Stimulated activated CD4-positive, alpha-beta T cell treated with anti-CD3 and anti-CD28 coated beads, Interleukin-4, amount 100 ng/mL, for 4 hours (primary cell): ENCODE measurements at places on chromosomes 2 and 18.
A peak's percentile ranks its signal among the peaks of the same experiment; 100 is the strongest.

DNA sequence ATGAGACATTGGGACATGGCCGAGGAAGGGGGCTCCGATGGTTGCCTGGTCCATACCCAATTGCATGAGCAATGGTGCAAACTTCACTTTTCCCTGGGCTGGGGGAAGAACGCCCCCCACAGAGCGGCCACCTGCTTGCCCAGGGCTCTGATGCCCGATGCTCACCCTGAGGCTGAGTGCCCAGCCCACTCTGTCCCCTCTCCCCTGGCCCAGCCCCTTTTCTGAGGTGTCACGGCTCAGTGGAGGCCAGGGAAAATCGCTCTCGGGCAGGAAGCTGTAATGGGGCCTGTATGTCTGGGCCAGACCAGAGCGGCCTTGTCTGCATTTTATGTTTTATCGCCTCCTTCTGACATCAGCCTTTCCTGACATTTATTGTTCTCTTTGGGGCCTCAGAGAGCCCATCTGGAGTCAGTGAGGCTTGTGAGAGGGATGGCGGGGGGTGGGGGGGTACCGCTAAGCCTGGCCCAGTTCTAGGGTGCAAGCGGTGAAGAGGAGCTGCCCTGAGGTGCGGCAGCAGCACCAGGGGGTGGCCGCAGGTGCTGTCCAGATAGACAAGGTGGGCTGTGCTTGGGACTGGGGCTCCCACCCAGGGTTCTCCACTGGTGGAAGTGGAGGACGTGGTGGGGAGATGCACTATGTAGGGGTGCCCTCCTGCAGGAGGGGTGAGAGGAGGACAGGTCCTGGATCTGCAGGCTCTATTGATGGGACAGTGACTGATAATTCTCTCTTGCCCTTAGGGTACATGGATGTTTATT lies 46.2 kb downstream of the INHBB start:
- DNase-seq = no peak

DNA sequence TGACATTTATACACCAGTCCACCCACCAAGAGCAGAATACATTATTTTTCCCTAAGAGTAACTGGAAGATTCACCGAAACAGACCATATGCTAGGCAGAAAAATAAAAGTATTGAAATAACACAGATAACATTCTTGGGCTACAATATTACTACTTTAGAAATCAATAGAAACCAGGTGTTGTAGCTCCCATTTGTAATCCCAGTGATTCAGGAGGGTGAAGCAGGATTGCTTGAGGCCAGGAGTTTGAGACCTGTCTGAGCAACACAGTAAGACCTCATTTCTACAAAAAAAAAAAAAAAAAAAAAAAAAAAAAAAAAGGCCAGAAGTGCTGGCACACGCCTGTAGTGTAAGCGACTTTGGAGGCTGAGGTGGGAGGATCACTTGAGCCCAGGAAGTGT lies 9.6 kb downstream of the ICA1L start:
- no peak for DNase-seq

GRCh38 chr2:146228466-146229058 lies 1616.3 kb upstream of the ACVR2A start:
- DNase-seq = no peak

GRCh38 chr2:132915812-132916549 lies 246.0 kb upstream of the LYPD1 start:
- no peak for DNase-seq

GRCh38 chr2:233408366-233409285 lies 54.3 kb downstream of the DGKD start:
- no peak for DNase-seq

DNA sequence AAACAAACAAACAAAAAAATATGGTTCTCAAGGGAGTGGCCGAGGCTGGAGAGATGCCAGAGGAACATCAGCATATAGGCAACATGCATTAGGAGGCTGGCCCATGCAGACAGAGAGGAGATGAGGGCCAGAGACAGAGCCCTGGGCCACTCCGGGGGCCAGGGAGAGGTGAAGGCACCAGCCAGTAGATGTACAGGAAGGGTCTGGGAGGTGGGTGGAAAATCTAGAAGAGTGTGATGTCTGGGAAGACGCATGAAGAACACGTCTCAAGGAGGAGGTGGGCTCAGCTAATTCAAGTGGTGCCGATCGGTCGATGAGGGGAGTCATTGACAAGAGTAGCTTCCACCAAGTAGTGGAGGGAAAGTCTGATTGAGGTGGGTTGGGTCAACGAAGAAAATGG lies 79.9 kb downstream of the ZCCHC2 start:
- DNase-seq = no peak

- no peak for DNase-seq
These were observed 12.4 kb downstream of the IGFBP2 start for GRCh38 chr2:216645636-216645950.

- no peak for DNase-seq
These were observed 22.9 kb upstream of the CUL3 start for GRCh38 chr2:224608104-224608503.

DNA sequence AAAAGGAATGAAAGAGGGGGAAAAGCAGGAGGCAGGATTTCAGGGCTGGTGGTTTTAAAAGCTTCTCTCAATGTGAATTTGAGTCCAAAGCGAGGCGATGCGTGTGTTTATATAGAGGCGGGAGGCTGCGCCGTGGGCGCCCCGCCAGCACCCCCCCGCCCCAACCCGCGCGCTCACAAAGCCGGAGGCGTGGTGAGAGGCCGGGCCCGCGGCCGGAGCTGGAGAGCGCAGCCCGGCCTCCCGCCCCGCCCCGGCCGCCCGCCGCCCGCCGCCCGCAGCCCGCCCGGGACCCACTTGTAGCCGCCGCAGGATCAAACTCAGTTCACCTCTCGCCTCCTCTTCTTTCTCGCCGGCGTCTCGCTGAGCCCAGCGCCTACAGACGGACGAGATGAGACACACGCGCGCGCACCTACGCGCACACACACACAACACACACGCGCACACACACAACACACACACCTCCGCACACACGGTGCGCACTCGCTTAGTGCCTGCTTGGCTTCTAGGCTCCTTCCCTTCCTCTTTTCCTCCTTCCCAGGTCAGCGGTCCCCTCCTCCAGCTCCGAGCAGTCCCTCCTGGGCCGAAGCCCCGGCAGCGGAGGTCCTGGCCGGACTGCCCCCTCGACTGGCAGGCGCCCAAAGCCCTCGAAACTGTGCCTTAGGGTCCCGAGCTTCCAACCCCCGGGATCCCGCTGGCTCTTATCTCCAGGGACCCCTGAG lies 1.3 kb upstream of the CYP26B1 start:
- DNase-seq = no peak

DNA sequence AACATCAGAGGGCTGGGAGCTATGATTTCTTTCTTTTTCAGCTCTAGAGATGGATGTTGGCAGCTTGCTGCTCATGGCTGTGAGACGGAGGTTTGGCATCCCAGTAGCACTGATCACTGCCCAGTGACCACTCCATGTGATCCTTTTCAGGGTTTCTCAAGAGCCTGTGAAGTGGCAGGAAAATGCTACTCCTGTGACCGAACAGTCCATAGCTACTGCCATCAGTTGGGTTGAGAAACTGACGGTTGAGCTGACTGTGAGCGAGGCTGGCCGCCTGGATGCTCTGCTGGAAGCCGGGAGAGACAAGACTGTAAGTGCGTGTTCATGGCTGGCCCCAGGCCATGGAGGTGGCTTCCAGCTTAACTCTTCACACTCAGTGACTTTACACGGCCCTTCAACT lies 34.2 kb downstream of the VWA3B start:
- no peak for DNase-seq

GRCh38 chr2:237892984-237893595 lies 33.7 kb downstream of the RAMP1 start:
- no peak for DNase-seq

GRCh38 chr2:240503375-240503774 lies 54.4 kb downstream of the ANKMY1 start:
- DNase-seq = no peak

DNA sequence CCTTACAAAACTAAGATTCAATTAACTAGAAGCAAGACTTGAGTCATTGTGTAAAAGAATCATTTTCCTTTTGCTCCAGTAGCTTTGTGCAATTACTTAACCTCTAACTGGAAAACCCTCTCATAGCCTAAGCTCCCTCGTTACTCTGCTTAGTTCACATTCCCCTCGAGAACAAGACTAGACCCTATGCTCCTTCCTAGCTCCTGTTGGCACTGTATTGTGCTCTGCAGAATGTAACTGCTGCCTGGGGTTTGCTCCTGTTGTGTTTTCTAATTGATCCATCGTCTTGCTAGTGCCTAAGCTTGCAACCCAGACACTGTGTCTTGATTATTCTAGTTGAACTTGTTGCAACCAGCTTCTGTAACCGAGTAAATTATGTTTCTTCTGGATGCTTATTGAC lies 347.0 kb downstream of the ZNF804A start:
- no peak for DNase-seq

DNA sequence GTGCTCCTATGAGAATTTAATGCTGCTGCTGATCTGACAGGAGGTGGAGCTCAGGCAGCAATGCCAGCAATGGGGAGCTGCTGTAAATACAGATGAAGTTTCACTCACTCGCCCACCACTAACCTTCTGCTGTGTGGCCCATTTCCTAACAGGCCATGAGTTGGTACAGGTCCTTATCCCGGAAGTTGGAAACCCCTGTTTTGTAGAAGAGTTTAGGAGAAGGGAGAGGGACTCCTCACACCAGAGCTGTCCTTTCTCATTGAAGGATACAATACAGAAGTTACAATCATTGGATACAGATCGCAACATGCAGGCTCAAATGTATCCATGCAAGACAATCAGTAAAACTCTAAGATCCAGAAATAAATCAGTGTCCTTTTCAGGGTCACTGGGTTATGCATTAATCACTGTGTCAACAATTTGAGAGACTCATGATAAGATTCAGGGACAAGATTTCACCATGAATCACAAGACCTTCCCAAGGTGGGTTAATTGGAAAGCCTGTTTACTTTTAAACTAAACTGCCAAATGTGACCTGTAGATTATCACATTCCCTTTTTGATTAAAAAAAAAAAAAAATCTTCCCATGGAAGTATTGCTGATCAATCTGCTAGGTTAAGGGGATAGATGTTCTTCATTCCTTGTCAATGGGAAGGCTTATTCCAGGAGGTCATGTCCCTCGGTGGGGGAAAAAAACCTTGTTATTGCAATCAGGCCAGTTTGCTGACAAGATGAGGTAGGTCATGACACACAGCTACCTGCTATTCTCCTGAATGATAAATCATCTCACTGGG lies 97.2 kb downstream of the SP100 start:
- DNase-seq = no peak

GRCh38 chr2:86323273-86324021 lies 14.0 kb downstream of the REEP1 start:
- no peak for DNase-seq

GRCh38 chr2:1366546-1367134 lies 46.6 kb upstream of the TPO start:
- peak; percentile 43 for DNase-seq

- no peak for DNase-seq
These were observed 158.0 kb downstream of the CSRNP3 start for GRCh38 chr2:165627470-165627869.

GRCh38 chr18:77906103-77906892 lies 656.6 kb downstream of the GALR1 start:
- DNase-seq = no peak

GRCh38 chr18:2618009-2618408 lies 37.5 kb upstream of the SMCHD1 start:
- DNase-seq = no peak

DNA sequence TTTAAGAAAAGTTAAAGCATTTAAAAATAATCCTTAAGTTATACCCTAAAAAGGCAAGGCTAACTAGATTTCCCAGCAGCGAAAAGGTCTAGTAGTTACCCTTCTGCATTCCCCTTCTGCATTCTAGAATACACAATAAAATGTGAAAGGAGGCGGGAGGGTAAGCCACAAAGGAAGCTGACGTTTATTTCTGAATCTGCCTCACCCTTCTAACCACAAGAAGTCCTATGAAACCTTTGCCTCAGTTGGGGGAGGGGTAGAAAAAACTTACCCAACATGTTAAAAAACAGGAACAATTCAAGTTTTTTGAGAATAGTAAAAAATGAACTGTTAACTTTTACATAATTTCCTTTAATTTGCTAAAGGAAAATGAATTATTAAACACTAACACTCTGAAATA lies 11.3 kb downstream of the STK17B start:
- DNase-seq = no peak

DNA sequence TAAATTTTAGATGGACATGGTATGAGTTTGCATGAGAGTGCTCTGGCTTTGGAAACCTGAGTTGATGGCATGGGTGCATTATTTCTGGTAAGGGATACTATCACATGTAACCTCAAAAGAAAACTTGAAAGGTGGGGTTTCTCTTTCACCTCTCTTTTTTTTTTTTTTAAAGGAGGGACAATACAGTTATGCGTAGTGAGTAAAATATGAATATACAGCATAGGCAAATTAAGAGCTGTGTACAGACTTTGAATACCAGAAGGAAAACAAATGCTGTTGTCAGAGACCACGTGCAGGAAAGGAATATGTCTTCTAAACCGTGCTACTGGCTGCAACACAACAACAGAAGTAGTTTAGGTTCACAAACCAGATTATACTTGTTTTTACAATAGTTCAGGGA lies 82.1 kb downstream of the MAP4K4 start:
- DNase-seq = no peak

- DNase-seq = no peak
These were observed 808.6 kb downstream of the RNF144A start for GRCh38 chr2:7725850-7726242.

DNA sequence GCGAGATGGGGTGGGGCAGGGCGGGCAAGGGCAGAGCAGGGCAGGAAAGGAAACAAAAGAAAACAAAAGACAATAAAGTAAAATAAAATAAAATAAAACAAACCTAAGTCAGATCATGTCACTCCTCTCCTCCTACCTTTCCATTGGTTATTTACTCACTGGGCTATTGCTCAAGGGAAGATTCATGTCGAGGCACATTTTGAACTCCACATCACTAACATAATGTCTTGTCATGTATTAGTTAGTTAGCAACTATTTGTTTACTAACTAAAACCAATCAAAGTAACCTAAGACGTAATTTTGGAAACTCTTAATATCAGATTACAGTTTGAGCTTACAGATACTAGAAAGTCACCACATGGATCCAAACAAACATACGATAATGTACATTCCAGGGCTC lies 2.2 kb downstream of the C1D start:
- DNase-seq = no peak

GRCh38 chr2:4020153-4020552 lies 316.8 kb downstream of the DCDC2C start:
- no peak for DNase-seq

- DNase-seq = no peak
These were observed at the start of gene CYP27A1 for GRCh38 chr2:218781691-218782527. CYP27A1 (plus strand) TSS chr2:218782147; CDS start chr2:218782183, 36 bp downstream.

DNA sequence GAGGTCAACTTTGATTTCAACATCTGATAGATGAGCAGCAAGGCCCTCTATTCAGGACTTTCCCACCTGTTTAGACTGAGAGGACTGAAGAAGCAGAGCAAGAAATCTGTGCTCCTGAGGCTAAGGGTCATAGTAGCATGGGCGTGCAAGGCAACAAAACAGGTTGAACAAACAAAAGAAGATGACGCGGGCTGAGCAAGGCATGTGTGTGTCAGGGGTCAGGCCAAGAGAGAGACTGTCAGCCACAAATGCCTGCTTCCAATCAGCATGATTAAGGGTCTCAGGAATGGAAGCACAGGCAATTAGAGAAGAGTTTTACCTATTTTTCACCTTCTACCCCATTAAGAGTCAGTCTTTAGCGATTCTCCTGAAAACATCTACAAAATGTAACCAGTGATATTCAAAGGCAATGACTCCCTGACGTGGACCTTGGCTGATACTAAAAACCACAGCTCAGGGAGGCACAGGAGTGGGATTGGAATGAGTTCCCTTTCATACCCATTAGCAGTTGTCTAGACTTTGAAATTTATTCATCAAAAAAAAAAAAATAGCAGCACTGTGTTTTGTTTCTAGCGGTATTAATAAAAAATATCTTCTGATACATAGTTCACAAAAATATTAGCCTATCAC lies 81.9 kb downstream of the DYNAP start:
- DNase-seq = no peak
